ENCODE measurements at places on chromosomes 1 and 21. TPM values are rescaled to one million over a fixed set of nuclear protein-coding genes. Genes with fewer than 3 reads are reported as not detected.

The EXO1 gene
- 4.8 TPM for total RNA-seq

The CASQ2 gene
- not detected for total RNA-seq

The AGPAT3 gene
- total RNA-seq = 27.0 TPM

The PAPPA2 gene
- total RNA-seq = under 0.01 TPM

The CD48 gene
- total RNA-seq = not detected

The LRRC52 gene
- total RNA-seq = not detected

The TYW3 gene
- 9.8 TPM for total RNA-seq

The S100A8 gene
- not detected for total RNA-seq

The PADI1 gene
- total RNA-seq = not detected

The MANEAL gene
- 1.6 TPM for total RNA-seq

The COL16A1 gene
- total RNA-seq = 0.79 TPM

The CCDC27 gene
- not detected for total RNA-seq

The LCE1E gene
- total RNA-seq = not detected

The ACADM gene
- total RNA-seq = 34.7 TPM

The CADM3 gene
- total RNA-seq = under 0.01 TPM

Data from lung microvascular endothelial cell (primary cell).